ENCODE measurements at places on chromosomes 2 and 18.

DNA sequence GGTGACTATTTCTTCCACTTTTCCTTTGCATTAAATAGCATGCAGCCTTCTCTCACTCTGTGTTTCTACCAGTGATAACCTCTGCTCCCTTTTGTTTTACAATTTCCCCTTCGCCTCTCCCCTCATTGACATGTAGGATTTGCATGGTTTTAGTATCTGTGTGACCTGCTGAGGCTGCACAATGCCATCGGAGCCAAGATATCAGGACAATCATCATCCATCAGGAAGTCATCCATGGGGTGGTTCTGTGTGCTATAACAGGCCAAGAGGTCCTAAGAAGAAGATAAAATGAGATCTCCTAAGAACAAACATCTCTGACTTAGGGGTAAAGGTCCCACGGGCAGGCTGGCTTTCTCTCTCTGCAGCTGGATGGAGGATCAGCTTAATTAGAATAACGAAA is 65.6 kb downstream of the EHD3 start:
- DNase-seq: no peak

DNA sequence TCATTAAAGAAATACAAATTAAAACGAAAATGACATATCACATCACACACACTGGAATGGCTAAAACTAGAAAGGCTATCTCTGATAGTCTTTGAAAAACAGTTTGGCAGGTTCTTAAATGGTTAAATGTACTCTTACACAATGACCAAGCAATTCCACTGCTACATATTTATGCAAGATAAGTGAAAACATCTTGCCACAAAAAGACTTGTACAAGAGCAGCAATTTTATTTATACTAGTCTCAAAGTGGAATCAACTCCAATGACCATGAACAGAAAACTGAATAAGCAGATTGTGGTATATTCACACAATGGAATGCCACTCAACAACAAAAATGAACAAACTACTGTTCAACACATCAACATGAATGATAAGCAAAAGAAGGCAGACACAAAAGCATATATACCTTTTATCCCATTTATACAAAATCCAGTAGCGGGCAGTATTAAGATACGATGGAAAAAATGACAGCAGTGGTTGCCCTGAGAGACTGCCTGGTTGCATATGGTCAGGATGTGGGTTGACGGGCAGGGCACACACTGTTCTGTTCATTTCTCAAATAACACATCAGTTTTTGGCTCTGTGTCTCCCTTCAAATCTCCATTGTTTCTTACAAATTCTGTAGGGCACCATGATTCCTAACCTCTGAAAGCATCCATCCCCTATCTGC is 25.4 kb downstream of the SP100 start:
- peak; percentile 49 for DNase-seq

GRCh38 chr18:72539901-72540300 is 4.2 kb downstream of the CBLN2 start:
- no peak for DNase-seq

GRCh38 chr18:31931163-31931885 is 11.6 kb downstream of the TRAPPC8 start:
- DNase-seq: no peak

DNA sequence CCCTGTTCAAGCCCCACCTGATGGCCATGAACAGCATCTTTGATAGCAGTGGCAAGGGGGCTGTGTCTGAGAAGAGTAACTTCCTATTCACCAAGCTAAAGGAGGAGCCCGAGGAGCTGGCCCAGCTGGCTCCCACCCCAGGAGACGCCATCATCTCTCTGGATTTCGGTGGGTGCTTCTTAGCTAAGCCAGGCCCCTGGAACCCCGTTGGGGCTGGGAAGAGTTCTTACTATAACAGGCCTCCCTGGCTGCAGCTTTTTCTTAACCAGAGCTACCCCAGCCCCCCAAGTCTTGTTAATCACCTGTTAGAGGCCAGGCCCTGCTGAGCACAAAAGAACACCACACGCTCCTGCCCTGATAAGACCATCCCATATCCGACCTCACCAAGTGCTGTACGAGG is 79.4 kb downstream of the EPAS1 start:
- DNase-seq: no peak

DNA sequence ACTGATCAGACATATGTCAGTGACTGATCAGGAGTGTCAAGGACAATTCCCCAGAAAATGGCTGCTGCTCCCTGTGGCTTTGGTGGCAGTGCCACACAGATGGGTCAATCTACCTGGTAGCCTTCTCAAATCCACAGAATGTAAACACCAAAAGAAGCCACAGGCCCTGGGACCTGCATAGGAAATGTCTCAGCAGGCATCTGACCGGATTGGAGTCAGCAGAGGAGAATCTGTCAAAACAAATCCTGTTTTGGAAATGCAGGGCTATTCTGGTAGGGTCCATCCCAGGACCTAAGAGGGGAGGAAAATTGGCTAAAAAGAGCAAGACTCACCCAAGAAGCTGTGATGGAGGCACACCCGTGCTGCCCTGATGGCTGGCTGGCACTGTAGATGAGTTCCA is 189.7 kb downstream of the TMEM247 start:
- no peak for DNase-seq

Data from stimulated activated CD8-positive, alpha-beta memory T cell treated with anti-CD3 and anti-CD28 coated beads, Interleukin-7, amount 100 ng/mL, for 4 hours (primary cell).